ENCODE measurements at places on chromosomes 11 and 22. TPM values are rescaled to one million over a fixed set of nuclear protein-coding genes. Genes with fewer than 3 reads are reported as not detected.

Gene IFT27
- 21.4 TPM for total RNA-seq

Gene LDHAL6A
- not detected for total RNA-seq

Gene SLC7A4
- not detected for total RNA-seq

Gene KCNK4
- not detected for total RNA-seq

Gene PKP3
- 41.0 TPM for total RNA-seq

Gene SH3BP1
- 2.4 TPM for total RNA-seq
